Hair follicle dermal papilla cell (primary cell): ENCODE measurements at places on chromosomes 16 and 17. TPM values are rescaled to one million over a fixed set of nuclear protein-coding genes. Genes with fewer than 3 reads are reported as not detected.

Gene SPOP
- 60.1 and 67.3 TPM in 2 replicates for total RNA-seq

Gene KCNJ2
- 8.3 and 9.0 TPM in 2 replicates for total RNA-seq

Gene C16orf46
- 0.32 and 0.73 TPM in 2 replicates for total RNA-seq

Gene CCL22
- not detected in 2 replicates for total RNA-seq

Gene SLC5A11
- total RNA-seq, result 0.12 TPM in 1 of 2 replicates, not detected in the other

Gene CD300E
- total RNA-seq, result not detected in 2 replicates

Gene CD300LB
- not detected in 2 replicates for total RNA-seq

Gene MYCBPAP
- 0.97 and 1.1 TPM in 2 replicates for total RNA-seq

Gene NPIPA5
- total RNA-seq, result 0.36 TPM in 1 of 2 replicates, not detected in the other

Gene ACSM5
- 0.24 TPM in 1 of 2 replicates, not detected in the other for total RNA-seq

Gene TUBD1
- total RNA-seq, result 1.6 and 2.1 TPM in 2 replicates

Gene OGFOD3
- 37.6 and 45.8 TPM in 2 replicates for total RNA-seq

Gene KRTAP4-3
- not detected in 2 replicates for total RNA-seq

Gene GNG13
- total RNA-seq, result not detected in 2 replicates

Gene VTN
- not detected in 2 replicates for total RNA-seq

Gene TPSD1
- total RNA-seq, result not detected in 2 replicates

Gene PMFBP1
- 0.61 and 1.1 TPM in 2 replicates for total RNA-seq
